Hypothalamus (tissue), 51 donors: ENCODE measurements at places on chromosomes 2 and 18.

- DNase-seq: no peak
Measured at GRCh38 chr2:233007270-233007669, 5.8 kb downstream of the NGEF start.

DNA sequence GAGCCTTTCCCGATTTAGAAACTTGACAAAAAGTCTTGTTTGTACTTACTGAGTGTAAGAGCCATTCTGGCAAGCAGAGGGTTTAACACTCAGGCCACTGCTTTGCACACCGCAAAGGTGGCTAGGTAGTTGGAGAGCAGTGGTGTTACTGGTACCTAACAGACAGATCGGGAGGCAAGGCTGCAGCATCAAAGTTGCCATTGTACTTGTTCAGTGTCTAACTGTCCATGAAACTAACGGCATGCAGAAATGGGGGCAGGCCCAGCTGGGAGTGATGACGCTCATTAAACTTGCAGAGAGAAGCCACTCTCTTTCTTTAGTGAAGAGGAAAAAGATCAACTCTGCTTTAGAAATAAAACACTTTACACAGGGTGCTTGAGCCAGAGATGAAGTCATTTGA lies 10.1 kb downstream of the GPR39 start:
- no peak for DNase-seq

- no peak for DNase-seq
Measured at GRCh38 chr2:241142593-241142992, 6.7 kb downstream of the PASK start.

GRCh38 chr2:9315280-9315847 lies 108.0 kb downstream of the ITGB1BP1 start:
- DNase-seq: no peak

- DNase-seq: no peak
Measured at GRCh38 chr2:138223319-138223718, 259.0 kb downstream of the HNMT start.

DNA sequence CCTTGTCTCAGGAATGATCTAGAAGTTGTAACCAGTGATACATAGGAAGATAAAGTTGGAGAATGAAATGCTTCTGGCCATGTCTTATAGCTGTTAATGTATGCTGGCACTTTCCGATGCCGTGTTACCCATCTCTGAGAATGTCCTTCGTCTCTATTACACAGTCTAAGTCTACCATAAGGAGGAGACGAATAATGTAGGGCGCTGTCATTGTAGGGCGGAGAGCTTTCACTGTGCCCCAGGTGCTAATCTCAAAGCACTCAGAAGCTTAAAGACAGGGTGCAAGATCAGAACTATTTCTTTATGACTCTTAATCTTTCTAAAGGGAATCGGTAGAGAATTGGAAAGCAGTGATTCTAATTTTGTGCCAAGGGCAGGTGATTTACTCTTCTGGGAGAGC lies 48.2 kb upstream of the MSTN start:
- DNase-seq: no peak

DNA sequence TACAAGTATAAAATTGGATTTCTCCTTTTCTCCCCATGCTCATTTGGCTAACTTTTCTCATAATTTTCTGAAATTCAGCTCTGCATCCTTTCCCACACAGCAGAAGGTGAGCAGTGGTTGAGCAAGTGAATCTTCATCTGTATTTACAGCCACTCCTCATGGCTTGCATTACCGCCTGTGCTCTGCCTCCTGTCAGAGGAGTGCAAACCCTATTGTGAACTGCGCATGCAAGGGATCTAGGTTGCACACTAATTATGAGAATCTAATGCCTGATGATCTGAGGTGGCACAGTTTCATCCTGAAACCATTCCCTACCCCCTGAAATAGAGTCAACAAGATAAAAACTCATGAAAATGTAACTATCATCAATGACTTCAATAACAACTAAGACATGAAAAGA lies 20.0 kb downstream of the ME2 start:
- no peak for DNase-seq

DNA sequence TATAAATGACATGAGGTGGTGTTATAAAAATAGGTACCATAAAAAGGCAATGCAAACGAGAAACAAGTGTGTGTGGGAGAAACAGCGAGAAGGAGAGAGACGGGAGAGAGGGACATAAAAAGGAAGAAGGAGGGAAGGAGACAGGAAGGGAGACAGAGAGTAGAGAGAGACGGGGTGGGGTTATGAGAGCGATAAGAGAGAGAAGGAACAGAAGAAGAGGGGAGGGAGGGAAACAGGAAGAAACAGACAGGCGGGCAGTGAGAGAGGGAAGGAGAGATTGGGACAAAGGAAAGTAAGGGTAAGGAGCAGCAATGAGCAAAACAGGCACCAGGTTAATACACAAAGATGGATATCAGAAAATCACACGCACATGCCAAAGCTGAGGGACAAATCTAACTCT lies 83.7 kb downstream of the TGFA start:
- no peak for DNase-seq

GRCh38 chr2:52512760-52513159 lies 1254.8 kb upstream of the CHAC2 start:
- no peak for DNase-seq

- DNase-seq: no peak
Measured at GRCh38 chr2:127052771-127053691, 53.9 kb downstream of the BIN1 start.

GRCh38 chr2:146123714-146124113 lies 1603.8 kb upstream of the ZEB2 start:
- no peak for DNase-seq

GRCh38 chr18:75169411-75169810 lies 39.5 kb downstream of the PTGR3 start:
- no peak for DNase-seq

DNA sequence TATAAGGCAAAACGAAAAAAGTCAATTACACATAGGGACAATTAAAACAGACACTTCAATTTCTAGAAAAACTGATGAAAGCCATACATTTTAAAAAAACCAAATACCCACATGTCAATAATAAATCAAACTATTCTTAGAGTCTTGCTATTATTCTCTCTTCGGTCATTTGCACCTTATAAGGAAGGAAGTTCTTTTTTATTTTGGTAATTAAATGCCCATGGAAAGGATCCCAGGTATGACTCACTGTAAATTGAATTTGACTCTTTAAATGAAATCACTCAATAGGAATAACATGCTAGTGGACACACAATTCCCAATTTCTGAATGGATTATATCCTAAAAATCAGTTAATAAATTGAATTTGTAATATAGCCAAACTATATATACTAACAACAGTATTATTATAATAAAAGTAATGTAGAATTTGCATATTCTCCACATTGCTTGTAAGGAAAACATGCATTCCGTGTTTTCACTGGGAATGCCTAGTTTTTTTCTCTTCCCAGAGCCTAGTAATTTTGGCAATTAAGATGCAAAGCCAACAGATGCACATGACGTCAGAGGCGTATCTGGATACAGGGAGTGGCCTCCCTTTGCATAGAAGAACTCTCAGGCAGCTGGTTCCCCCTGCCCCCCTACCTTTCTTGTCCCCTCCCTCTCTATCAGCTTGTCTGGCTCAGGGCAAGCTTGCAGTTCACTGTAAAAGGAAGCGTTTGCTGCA lies 153.5 kb upstream of the PGAP1 start:
- no peak for DNase-seq

DNA sequence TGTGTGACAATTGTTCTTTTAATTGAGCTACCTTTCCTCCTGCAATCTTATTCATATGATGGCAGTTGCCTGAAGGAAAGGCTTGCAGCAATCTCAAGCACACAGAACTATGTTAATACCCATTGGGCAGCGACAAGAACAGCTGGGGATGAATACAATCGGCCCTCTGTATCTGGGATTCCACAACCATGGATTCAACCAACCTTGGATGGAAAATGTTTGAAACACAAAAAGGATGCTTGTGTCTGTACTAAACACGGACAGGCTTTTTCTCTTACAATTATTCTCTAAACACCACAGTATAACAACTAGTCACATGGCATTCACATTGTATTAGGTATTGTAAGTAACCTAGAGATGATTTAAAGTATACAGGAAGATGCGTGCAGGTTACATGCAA lies 256.1 kb upstream of the SIX2 start:
- no peak for DNase-seq

DNA sequence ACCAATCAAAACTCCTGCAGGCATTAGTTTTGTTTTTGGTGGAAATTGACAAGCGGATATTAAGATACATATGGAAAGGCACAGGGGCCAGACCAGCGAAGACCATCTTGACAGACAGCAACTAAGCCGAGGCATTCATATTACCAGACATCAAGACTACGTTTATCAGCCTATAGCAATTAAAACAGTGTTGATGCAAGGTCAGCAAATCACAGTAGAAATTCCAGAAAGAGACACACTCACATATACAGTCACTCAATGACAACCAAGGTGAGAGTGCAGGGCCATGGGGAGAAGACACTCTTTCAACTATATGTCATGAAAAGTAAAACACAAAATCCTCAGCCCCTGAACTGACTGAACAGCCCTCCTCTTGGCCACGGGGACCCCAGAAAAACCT lies 164.6 kb downstream of the TPO start:
- no peak for DNase-seq

- DNase-seq: no peak
Measured at GRCh38 chr2:73289304-73289703, 4.0 kb downstream of the EGR4 start.

DNA sequence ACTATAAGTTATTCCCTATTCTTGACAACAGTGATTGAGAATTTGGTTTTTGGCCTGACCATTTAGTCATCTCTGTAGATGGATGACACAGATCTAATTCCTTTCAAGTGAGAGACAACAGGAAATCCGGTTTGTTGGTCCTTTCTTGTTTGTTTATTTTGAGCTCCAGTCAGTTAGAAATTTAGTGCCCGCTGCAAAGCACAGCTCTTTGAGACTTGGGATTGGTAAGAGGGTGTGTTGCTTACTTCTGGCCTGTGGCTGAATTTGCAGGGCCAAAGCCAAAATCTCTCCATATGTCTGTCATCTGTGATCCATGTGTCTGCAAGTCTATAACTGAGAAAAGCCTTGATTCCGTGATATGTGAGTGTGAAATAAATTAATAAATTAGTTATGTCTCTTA lies 74.3 kb downstream of the BIN1 start:
- DNase-seq: no peak

GRCh38 chr2:37489536-37489935 lies 145.1 kb downstream of the QPCT start:
- no peak for DNase-seq

DNA sequence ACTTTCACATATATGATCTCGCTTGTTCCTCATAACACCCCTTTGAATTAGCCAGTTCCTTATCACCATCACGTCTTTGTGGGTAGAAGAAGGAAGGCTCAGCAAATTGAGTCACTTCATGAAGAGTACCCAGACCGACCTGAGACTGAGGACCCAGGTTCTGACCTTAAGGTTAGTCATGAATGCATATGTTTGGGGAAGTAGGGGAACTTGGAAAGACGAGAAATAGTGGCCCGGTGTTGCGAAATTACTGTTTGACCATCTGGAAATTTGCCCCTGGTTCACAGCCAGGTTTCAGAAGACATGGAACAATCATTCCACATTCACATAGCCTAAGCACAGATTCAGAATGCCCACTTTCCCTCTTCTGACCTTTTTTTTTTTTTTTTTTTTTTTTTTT lies 59.8 kb downstream of the MEIS1 start:
- no peak for DNase-seq

GRCh38 chr18:2254977-2255376 lies 316.3 kb downstream of the METTL4 start:
- no peak for DNase-seq

DNA sequence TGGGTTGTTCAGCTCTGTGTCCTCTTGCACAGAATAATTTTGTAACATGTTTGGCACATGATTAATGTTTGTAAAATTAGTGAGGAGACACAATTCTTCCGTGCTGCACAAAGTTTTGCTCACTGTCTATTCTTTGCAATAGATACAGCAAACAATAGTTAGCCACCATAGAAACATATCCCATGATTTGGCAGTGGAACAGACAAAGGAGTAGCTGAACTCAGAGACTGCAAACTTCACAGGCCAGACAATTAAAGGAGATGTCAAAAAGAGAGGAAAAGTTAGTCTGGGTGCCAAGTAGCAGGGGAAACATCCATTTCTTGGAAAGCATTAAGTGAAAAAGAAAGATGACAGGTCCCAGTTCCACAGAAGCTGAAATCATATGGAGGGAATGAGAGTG lies 267.4 kb upstream of the NRXN1 start:
- no peak for DNase-seq

DNA sequence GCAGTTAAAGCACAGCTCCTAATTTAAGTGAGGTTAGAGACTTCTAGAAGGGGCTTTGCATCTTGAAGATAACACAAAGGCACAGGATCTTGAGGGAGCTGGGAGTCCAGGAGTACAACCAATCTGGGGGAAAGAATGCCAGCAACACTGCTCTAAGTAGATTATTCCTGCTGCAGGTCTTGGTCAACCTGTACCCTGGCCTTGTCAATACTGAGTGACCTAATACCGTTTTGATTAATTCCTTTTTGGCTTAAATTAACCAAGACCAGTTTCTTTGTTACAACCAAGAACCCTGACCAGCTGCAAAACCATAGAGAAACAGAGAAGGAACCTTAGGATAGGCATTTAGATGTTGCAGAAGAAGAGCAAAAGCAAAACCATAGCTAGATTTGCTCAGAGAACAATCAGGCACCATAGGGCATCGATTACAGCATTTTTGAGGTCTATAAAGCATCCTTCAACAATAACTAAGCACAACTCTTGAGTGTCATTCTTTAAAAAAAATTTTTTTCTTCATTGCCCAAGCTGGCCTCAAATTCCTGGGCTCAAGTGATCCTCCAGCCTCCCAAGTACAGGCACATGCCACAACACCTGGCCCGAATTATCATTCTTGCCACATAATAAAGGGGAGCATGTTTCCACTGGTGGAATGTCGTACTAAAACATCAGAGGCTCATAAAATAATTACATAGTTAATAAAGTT lies 6.3 kb downstream of the STARD7 start:
- no peak for DNase-seq

DNA sequence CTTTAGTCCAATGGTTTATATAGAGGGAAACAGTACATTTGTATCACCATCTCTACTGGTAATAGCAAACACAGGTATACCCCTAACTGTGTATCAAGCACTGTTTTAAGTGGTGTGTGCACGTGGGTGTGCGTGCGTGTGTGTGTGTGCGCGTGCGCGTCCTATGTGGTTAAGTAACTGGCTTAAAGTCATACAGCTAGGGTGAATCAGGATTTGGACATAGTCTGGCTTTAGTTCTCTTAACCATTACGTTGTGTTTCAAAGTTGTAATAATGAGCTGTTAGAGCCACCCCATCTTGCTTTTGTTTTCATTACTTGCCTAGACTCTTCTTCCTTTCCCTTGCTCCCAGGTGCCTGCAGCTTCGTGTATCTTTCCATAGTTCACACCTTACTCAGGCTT lies 2.1 kb downstream of the HADHB start:
- DNase-seq: no peak

GRCh38 chr2:236464140-236464539 lies 105.5 kb upstream of the ACKR3 start:
- DNase-seq: no peak

GRCh38 chr2:3288470-3289170 lies 89.0 kb downstream of the EIPR1 start:
- no peak for DNase-seq

DNA sequence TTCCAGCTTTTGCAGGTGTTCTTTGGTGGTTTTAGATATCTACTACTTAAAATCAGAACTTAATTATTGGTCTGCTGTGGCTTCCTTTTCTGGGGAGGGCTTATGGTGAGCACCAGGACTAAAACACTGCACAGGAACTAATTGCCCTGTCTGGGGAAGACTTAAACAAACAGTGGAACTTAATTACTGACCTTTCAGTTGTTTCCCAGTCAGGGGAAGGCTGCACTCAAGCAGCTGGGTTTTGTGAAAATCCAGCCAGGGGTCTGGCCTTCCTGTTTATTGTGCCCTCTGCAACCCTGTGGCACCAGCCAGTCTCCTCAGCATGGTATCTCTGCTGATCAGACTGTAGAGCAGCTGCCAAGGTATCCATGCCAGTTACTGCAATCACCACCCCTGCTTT lies 398.2 kb downstream of the ADCYAP1 start:
- DNase-seq: no peak
